ENCODE measurements at places on chromosomes 2 and 18.

- no peak for DNase-seq
Measured at GRCh38 chr2:20474757-20475566, 28.1 kb downstream of the RHOB start.

- DNase-seq, result no peak
Measured at GRCh38 chr2:96899413-96899741, 29.5 kb upstream of the SEMA4C start.

GRCh38 chr2:70935468-70936164 lies at the start of gene ATP6V1B1:
ATP6V1B1 (plus strand) TSS chr2:70935900; CDS start chr2:70935955, 55 bp downstream.
- no peak for DNase-seq

DNA sequence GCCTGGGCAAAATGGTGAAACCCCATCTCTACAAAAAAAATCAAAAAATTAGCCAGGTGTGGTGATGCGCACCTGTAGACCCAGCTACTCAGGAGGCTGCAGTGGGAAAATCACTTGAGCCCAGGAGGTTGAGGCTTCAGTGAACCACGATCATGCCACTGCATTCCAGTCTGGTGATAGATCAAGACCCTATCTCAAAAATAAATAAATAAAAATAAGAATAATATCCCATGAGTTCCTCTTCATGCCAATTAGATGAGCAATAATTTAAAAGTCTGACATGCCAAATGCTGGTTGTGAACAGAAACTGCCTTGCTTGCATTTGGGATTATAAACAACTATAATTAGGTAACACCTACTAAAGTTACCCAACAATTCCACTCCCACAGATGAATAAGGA lies 22.1 kb upstream of the ANKRD44 start:
- no peak for DNase-seq

DNA sequence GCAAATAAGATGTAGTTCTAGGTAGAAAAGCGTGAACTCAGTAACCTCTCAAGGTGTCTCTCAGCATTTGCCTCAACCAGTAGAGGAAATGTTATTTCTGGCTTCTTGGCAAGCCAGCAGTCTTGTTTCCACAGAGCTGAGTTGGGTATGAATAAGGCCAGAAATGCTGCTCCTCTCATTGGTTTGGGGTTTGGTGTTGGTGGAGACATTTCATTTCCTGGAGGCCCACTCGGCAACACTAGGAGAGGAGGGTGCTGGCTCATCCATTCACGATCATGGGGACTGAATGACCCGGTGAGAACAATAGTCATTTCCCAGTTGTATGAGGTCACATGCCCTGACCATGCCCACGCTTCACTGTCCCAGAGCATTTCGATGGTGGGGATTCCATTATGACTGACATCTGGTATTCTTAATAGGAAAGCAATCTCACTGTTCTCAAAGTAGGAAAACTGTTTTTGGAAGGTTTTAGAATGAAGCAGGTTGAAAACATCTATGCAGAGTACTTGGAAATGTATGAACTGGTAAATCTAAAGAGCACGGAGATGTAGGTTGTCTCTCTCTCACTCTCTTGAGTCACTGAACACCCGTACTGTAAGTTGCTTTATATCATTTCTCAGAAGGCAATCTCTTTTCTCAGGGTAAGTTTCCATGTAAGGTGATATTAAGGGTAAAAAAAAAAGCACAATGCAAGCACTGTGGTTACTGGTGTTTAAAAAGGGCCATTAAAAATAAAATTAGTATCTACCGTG lies 37.1 kb upstream of the CTLA4 start:
- DNase-seq, result no peak

- no peak for DNase-seq
Measured at GRCh38 chr2:9094117-9094516, 90.6 kb upstream of the MBOAT2 start.

- no peak for DNase-seq
Measured at GRCh38 chr2:11574176-11575046, 40.6 kb downstream of the GREB1 start.

DNA sequence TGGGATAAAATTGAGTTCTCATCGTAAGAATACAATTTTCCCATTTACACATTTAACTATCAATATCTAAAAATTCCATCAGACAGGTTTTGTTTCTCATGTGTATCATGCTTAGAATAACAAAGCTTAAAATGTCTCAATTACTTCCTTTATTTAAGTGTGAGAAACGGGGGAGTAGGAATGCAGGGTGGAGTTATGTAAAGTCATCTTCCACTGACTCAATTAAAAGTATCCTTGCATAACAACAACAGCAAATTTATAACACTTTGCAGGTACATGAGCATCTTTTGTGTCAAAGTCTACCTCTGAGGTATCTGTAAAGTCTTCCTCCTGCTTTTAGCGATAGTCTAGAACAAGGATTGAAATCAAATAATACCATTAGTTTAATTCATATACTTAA lies 327.1 kb downstream of the EPHA4 start:
- DNase-seq, result no peak

DNA sequence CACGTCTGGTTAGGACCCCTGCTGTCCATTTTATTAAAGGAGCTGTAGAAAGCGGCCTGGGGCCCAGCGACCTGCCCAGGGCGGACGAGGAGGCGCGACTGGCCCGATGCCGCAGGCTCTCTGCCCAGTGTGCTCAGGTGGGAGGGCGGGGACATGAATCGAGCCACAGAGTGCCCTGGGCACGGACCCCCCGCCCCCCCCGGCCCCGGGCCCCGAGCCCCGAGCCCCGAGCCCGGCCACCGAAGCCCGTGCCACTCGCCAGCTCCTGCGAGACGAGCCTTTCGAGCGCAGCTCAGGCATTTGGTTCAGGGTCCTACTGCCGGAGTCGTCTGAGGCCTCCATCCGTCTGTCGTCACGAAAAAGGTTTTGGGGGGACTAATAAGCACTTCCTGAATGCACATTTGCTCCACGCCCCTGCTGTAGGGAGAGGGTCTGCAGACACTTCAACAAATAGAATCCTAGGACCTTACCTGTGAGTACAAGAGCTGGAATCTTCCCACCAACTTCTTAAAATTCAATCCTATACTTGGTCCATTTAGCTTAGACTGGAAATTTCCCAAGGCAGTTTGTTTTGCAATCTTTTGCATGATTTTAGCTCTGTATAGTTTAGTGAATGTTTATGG lies 602 bp upstream of the ADAM17 start:
- no peak for DNase-seq

DNA sequence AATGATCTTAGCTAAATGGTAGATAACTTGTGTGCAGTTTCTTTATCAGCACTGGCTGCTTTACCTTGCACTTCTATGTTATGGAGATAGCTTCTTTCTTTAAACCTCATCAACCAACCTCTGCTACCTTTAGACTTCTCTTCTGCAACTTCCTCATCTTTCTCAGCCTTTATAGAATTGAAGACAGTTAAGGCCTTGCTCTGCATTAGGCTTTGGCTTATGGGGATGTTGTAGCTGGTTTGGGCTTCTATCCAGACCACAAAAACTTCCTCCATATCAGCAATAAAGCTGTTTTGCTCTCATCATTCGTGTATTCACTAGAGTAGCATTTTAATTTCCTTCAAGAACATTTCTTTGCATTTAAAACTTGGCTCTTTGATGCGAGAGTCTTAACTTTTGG lies 123.7 kb downstream of the PIK3C3 start:
- DNase-seq, result no peak

GRCh38 chr2:20524412-20525040 lies 77.7 kb downstream of the RHOB start:
- no peak for DNase-seq

DNA sequence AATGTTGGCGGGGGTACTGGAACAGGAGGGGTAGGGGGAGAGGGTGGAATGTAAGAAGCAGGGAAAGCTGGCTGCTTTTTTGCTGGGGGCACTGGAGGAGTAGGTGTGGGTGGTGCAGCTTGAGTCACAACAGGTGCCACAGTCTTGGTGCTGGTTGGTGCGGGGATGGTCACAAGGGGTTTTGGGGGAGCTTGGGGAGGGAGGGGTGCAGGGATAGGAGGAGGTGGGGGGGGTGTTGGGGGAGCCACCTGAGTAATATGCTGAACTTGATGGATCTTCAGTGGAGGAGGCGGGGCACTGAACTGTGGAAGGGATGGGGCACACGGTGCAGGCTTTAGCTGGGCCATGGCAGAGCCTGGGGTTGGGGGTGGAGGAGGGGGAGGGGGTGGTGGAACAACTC lies 94.4 kb downstream of the RAPH1 start:
- no peak for DNase-seq

DNA sequence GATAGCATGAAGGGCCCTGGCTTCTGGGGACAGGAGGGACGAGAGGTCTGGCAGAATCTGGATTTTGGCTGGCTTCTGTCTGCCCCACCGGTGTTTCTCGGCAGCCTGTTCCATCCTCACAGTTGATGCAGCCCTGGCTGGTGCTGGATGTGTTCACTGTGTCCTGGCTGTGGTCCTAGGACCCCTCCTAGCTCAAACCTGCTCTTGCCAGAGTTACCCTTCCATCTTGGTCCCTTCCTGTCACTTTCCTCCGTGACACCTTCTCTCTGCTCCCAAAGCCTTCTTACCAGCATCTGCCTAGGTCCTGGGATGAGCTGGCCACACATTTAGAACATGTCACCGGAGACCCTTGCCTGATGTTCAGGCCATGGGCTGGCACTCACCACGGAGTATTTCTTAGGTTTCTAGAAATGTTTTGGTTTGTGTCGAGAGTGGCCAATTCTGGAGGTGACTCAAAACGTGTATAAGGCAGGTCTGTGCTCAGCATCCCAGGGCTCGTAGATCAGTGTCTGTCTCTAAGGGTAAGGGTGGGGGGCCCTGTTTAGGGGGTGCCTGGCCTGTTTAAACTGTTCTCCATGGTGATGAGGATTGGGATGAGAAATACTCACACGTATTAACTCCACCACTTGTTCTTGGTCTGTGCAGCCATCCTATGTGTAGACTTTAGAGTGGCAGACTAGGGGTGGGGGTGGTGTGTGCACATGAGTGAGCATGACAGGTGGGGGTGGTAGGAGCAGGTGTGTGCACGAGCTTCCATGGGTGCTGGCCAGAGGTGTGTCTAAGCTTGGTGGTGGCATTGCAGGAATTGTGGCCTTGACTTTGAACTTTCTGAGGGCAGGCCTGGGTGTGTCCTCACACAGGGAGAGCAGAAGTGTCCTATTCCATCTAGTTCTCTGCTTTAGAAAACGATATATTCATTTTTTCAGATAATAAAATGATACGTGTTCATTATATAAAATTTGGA lies 162.7 kb downstream of the DYSF start:
- no peak for DNase-seq

DNA sequence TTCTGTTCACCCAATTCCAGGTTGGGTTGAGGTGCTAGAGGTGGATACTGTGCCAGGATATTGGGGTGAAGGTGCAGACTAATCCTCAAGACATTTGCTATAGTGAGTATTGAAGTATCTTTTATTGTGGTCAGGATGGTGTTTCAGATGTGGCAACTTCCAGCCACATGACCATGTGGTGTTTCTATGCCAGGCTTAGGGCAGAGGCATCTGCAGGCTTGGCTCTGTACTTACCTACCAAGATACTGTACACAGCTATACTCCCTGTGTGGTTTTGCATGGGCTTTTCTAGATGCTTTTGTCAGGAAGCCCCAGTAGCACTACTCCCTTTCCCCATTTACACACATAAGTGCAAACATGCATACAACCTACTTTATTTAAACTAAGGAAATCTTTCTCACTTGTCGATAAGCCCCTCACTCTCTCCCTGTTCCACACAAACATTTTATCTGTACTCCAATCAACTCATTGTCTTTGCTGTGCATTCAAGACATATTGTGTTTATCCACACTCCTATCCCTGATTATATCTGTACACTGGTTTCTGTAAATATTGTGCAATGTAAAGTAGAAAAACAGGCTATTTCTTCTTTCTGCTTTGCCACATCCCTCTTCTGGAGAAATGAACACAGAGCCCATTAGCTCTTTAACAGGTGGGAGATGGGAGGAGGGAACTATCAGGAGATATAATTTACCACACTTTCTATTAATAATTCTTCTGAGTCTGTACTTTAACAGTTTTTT lies 12.3 kb downstream of the ARL6IP6 start:
- DNase-seq, result no peak

GRCh38 chr2:168574856-168575630 lies 119.0 kb downstream of the CERS6 start:
- DNase-seq, result no peak

GRCh38 chr2:67572721-67573435 lies 175.7 kb downstream of the ETAA1 start:
- no peak for DNase-seq

DNA sequence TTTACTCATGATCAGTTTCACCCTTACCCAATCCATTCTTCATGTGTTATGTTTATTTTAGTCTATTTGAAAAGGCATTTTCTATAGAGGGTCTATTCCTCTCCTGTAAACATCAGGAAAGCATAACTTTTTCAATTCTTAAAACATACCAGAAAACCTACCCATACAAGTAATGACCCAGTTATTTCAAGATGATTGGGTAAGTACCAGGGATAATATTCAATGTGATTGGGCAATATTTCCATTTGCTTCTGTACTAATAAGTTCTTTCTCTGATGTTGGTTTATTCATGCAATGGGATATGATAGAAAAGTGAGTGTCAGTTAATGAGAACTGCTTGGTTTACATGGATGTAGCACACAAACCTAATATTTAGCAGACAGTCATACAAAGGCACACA lies 87.6 kb downstream of the CCBE1 start:
- DNase-seq, result no peak

- DNase-seq, result no peak
Measured at GRCh38 chr2:239750929-239751678, 274.0 kb downstream of the NDUFA10 start.

- no peak for DNase-seq
Measured at GRCh38 chr2:68824831-68825230, 46.4 kb downstream of the BMP10 start.

DNA sequence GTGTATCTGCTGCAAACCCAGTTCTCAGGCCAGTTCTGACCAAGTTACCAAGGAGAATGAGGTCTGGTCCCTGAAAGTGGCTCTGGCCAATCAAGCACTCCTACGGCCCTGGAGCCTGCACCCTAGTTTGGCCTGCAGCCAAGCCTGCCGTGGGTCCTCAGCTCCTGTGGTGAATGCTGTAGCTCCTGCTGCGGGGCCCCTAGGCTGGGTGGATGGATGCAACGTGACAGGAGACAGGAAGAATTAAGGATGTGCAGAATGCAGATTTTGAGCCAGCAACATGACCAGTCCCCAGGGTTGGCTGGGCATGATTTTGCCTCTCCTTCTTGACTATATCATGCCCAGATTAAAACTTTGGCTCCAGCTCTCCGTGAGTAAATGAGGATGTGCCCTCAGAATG lies 97.2 kb downstream of the SMAD7 start:
- no peak for DNase-seq

GRCh38 chr2:220347626-220348025 lies 720.2 kb downstream of the SLC4A3 start:
- no peak for DNase-seq

DNA sequence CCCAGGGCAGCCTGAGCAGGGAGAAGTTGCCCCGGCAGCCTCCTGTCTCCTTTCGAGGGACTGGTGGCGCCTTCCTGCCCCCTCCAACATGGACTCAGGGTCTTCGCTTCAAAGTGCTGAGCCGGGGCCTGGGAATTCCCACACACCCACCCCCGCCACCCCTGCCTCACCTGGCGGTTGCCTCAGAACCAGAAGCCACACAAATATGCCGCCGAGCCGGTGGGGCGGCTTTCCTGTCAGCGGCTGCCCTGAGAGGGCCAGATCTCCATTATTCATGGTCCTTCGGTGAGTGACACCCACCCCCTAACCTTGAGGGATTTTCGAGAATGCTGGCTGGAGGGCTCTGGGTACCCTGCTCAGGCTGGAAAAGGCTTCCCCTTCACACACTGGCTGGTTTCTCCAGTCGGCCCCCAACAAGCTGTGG lies 71.7 kb downstream of the SMAD7 start:
- no peak for DNase-seq

All from amniotic stem cell (primary cell).